ENCODE measurements at places on chromosomes 2 and 18.

GRCh38 chr2:130387071-130387400, 31.2 kb downstream of the PTPN18 start:
- DNase-seq, result no peak

DNA sequence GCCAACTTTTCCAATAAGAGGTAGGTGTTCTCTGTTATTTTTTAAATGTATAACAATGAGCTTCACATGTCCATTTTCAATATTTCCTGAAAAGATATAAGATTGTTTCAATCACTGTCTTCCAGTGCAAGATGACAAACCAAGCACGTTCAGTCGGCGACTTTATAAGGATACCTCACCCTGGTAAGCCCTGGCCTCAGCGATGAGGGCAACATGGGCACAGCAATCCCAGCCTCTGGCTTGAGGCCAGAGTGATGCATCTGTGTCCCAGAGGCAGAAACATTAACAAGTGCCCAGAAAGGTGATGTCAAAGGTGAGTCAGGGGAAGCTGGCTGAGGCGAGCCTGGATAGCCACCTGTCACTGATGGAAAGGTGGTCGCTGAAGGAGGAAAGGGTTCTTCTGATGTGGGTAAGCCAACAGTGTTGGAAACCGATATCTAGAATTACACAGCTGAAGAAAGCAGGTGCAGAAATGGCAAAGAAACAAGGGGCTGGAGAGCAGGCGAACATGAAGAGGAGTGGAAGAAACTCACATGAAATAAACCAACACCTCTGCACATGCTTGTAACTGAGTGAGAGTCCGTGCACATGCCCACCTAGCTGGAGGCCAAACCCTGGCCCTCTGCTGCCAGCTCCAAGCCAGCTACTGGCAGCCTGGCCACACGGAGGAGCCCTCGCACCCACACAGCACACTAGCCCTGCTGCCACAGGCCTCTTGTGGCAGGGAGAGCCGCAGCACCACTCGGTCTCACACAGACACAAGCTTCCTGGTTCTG, 65.5 kb downstream of the FBXO15 start:
- DNase-seq, result peak; percentile 44

DNA sequence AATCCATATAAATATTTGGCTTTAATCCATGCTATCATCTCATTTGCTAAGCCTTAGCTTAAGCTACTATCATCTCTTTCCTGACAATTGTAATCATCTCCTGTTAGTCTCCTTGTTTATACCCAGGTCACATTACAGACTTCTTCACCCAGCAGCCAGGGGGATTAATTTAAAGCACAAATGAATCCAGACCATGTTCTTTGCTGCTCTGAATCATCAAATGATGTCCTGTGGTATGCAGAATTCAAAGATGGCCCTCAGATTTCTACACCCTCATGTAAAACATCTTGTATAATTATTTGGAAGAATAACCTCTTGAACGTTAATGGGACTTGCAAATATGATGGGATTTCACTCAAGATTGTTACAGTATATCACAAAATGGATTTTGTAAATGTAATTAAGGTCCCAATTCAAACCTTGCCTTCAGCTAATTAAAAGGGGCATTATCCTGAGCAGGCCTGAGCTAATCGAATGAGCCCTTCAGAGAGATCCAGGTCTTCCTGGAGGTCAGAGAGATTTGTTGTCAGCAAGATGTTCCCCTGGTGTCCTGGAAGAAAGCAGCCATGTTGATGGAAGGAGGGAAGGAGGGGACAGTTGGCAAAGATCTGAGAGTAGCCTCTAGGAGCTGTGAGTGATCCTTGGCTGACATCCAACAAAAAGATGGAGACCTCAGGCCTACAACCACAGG, 241.1 kb upstream of the MMADHC start:
- no peak for DNase-seq

- no peak for DNase-seq
Observed at GRCh38 chr2:27065128-27065527, 6.3 kb downstream of the OST4 start.

DNA sequence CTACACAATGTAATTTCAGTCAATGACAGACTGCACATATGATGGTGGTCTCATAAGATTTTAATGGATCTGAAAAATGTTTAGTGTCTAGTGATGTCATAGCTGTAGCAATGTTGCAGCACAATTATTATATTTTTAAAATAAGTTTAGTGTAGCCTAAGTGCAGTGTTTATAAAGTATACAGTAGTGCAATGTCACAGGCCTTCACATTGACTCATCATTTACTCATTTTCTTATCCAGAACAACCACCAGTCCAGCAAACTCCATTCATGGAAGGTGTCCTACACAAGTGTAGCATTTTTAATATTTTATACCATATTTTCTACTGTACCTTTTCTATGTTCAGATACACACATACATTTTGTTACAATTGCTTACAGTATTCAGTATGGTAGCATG, 663.1 kb downstream of the ERBB4 start:
- no peak for DNase-seq

DNA sequence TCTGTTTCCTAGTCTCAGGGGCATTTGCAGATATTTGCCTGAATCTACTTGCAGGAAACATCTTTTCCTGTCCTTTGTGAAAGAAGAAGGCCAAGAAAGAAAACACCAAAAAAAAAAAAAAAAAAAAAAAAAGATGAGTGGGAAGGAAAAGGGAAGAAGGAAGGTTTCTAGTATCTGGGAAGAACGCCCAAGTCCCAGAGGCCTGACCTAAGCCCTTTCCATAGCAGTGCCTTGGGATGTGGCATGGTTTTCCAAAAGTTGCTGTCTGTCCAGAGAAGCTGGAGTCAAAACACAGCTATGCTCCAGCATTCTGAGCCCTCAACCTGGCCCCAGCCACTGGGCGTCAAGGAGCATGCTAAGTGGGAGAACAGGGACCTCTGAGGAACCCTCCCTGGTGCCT, 123.5 kb downstream of the INHBB start:
- DNase-seq, result no peak

- DNase-seq, result no peak
Observed at GRCh38 chr18:79872527-79873444, 75.0 kb downstream of the KCNG2 start.

DNA sequence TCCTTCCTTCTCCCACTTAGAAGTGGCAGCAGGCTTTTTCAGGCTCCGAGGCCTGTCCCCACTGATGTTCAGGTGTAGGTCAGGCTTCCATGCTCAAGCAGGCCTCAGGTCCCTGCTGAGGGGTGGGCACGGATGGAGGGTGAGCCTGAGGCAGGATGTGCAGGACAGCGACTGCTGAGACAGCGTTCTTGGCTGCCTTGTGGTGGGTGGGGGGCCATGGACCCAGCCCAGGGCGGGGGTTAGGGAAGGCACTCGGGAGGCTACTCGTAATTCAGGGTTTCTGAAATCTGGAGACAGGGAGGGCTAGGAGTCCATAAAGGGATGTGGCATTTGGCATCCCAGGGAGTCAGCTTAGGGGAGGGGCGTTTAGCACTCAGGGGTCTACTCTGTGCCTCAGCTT, 30.3 kb downstream of the COLEC11 start:
- no peak for DNase-seq

DNA sequence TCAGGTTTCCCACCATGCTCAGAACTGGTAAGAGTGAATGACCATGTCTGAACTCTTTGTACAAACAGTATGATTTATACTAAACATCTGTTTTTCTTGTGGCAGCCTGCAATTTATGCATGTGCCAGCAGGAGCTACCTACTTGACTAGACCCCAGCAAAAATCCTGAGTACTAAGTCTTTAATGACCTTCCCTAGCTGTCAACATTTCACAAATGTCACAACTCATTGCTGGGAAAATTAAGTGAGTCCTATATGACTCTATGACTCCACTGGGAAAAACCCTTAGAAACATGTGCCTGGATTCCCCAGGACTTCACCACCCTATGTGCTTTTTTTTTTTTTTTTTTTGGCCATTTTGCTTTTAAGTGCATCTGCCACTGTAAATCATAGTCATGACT, 1225.8 kb downstream of the SUCLG1 start:
- DNase-seq, result no peak

DNA sequence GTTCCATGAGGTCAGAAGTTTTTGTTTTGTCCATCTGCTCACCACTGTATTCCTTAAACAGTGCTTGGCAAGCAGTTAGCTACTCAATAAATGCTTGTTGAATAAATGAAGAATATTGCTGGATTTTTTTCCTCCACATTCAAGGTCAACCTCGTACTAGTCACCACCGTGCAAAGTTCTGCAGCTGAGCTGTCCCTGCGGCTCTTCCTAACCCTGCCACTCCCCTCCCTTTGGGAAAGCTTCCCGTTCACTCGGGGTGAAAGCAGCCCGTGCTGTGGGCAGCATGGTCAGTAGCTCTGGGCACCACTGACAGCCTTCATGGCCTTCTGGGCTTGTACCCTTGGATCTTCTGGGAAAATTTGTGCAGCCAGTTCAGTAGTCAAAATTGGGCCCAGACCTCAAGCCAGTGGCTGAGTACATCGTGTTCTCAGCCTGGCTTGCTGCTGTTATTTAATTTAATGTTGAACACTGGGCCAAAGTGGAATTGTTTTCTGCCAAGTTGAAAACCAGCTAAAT, 469.3 kb upstream of the RAB12 start:
- no peak for DNase-seq

- DNase-seq, result no peak
Observed at GRCh38 chr2:177816766-177817165, 255.8 kb downstream of the PDE11A start.

DNA sequence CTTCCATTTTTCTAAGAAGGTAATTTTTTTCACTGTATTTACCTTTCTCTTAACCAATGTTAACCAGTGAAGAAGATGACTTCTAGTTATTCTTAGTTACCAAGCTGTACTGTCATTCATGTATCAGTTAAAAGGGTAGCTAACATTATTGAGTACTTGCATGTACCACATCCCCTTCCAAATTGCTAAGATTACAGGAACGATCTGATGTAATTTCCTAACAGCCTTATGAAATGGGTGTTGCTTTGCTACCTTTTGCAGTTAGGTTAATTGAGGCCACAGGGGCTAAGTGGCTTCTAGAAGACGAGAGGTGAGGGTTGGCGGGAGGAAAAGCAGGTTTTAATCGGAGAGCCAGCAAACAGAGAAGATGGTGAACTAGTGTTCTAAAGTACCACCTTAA, 1.8 kb upstream of the SULT6B1 start:
- DNase-seq, result no peak

GRCh38 chr2:240789501-240790369, 30.3 kb downstream of the KIF1A start:
- no peak for DNase-seq

DNA sequence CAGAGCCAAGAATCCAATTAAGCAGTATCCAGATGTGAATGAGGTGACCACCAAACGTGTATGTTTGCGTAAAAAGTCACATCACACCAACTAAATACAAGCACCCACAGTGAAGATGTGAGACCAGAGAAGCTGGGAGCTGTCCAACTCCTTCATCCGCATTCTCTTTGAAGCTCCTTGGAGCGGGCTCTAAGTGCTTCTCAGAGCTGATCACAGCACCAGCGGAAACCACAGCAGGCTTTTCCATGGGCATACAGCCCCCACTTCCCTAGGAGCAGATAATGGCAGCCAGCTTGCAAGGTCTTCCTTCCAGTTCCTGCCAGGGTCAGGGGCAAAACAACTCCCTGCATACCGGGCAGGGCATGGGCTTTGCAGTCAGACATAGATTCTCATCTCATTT, 36.4 kb downstream of the REEP1 start:
- DNase-seq, result no peak

DNA sequence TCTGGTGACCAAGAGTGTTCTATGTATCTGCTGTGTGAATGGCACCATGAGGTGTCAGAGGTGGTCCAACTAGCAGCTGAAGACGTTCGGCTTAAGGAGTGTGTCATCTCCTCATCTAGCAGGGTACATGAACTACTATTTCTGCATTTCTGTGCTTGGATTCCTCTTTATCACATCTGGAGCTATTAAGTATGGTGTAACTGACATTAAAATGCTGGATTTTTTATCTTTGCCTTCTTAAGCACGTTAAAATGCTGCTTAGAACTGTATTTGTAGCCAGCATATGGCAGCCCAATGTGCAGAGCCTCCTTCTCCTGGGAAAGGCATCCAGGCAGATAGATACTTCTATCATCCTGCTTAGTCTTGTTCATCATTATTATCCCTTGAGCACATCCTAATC, 409.3 kb upstream of the MMADHC start:
- DNase-seq, result no peak

DNA sequence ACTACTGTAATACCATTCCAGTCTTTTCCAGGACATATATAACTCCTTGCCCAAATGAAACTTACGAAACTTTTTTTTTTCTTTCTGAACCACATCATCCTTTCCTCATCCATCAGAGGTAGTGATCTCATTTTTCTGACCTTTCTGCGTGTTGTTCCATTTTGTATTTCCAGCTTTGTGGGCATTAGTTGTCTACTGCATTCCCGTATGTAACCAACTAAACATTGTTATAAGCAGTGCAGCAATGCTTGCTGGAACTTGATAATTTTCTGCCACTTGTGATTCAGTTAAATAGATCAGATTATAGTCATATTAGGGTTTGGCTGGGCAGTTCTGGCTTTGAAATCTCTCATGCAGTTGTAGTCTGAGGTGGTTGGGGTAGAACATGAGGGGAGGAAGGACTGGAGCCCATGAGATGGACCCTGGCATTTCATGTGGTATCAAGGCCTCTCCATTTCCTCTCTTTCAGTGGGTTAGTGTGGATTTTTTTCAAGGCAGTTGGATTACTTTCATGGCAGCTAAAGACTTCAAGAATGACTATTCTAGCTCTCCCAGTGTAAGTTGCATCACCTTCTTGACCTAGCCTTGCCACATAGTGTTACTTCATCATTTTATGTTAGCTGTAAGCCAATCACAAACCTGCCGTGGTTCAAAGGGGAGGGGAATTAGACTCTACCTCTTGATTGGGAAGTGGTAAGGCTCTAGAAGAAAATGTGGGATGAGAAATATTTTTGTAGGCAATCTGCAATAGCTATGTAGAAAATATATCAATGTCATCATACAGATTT, 80.5 kb downstream of the EHBP1 start:
- DNase-seq, result no peak

- no peak for DNase-seq
Observed at GRCh38 chr2:240480834-240481623, 45.6 kb downstream of the GPC1 start.

- peak; percentile 66 for DNase-seq
Observed at GRCh38 chr2:47070920-47071824, 83.9 kb downstream of the STPG4 start.

DNA sequence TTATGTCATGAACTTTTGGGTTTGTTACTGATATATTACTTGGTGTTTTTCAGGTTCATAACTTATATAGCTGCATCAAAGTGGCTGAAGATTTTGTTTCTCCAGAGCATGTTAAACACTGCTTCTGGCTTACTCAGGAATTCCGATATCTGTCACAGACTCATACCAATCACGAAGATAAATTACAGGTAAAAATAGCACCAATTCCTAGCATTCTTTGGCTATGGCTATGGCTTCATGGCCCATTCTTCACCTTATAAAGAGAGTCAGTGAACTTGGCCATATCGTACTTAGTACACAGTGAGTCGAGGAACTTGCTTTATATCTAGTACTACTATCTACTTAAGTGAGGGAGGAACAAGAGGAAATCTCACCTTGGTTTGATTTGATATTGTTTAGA, 49.9 kb downstream of the KDM3A start:
- no peak for DNase-seq

- DNase-seq, result no peak
Observed at GRCh38 chr2:53182601-53183000, 585.0 kb upstream of the CHAC2 start.

GRCh38 chr2:41326851-41327250, 721.0 kb upstream of the PKDCC start:
- DNase-seq, result no peak

- no peak for DNase-seq
Observed at GRCh38 chr2:40318921-40319320, 133.0 kb downstream of the SLC8A1 start.
